ENCODE measurements at places on chromosomes 3 and 15.

- no peak for DNase-seq
Measured at GRCh38 chr15:34861214-34861613, 65.9 kb upstream of the ACTC1 start.

DNA sequence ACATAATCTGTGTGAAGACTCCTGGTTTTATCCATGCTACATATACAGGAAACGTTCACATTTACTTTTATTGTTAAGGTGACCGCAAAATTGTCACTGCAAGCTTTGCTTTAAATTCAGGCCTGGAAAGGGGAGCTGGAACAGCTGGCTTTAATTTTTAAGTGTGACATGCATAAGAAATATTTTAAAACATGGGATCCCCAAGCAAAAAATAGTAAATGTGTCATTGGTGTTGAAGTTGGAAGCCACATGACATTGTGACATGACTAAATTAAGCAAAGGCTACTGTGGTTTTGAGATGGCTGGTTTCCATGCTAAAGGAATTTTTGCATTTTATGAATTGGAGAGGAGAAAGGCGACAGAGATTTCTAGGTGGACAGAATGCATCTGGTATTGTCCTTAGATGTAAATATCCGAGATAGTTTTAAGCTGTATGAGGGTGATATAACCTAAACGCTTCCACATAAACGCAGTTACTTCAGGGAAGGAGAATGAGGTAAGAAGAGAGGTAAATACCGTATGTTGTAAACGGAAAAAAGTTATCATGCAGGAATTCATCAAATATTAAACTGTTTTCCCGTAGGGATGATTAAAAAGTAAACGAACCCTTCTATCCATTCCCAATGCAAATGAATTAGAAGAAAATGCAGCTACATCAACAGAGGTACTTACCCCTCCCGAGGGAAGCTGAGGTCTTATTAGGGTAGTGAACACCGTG lies 927 bp upstream of the FYTTD1 start:
- no peak for DNase-seq

- DNase-seq = no peak
Measured at GRCh38 chr3:159305017-159305416, 503.2 kb downstream of the MFSD1 start.

GRCh38 chr15:68990231-68990991 lies 24.1 kb upstream of the NOX5 start:
- no peak for DNase-seq

DNA sequence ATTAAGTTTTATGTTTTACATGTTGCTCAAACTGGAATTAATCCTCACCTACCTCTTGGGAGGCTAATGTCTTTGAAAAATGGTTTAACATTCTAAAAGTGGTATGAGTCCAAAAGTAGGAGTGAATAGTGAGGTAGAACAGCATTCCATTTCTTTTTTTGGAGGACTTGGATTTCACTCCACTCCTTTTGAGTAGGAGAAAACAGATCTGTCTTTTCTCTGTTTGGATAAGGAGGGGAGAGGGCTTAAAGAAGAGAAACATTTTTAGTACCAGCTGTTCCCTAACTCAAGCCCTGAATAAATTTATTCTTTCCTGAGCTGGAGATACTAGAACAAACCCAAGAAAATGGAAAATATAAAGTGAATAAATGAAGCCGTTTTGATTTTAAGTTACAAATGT lies 687.9 kb downstream of the MECOM start:
- DNase-seq = no peak

DNA sequence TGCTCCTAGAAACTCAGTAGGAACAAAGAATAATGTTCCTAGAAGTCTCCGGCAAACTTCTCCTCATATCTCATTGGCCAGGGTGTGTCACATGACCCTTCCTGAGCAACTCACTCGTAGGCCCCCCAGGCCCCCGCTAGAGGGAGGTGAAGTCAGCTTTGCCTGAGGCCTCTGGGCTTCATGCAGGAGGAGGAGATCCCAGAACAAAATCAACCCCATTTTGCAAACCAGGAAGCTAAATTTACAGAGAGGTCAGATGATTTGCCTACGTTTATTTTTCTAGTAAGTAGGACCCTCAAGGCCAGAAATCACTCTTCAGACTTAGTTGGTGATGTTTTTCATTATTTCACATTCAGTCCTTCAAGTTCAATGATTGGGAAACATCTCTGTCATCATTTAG lies 99.1 kb downstream of the SSR3 start:
- no peak for DNase-seq

GRCh38 chr15:25408428-25408827 lies 30.4 kb downstream of the UBE3A start:
- no peak for DNase-seq

DNA sequence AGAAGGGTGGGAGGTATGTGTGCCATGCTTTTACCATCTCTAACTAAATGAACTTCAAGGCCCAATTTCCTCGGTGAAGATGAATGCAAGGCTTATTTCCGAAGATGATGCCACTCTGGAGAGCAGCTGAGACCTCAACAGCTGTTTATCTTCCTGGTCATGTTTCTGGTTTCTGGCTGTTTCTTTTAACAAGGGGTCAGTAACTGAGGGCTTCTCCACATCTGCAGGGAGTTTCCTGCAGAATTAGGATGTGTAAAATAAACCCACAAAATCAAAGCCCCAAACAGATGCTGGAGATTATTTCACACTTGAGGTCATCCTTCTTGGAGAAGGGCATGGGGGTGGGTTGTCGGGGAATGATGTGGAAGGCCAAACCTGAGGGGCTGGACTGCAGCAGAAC lies 220.3 kb downstream of the THSD4 start:
- no peak for DNase-seq

DNA sequence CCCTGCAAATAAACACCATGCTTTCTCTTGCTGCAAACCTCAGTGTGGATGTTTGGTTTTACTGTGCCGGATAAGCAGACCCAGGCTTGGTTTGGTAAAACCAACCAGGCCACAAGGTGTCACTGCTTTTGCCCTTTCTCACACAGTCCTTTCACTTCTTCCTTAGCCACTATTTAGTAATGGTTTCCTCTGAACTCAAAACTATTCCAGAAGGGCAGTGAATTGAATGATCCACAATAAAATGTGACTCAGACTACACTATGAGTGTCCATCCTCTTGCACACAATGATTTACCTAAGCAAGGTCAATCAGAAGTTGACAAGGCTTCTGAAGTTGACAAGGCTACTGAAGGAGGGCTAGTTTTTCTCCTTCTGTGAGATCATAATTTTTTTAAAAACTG lies 552.4 kb upstream of the CCDC54 start:
- no peak for DNase-seq

- no peak for DNase-seq
Measured at GRCh38 chr3:156497326-156497725, 57.6 kb downstream of the SSR3 start.

DNA sequence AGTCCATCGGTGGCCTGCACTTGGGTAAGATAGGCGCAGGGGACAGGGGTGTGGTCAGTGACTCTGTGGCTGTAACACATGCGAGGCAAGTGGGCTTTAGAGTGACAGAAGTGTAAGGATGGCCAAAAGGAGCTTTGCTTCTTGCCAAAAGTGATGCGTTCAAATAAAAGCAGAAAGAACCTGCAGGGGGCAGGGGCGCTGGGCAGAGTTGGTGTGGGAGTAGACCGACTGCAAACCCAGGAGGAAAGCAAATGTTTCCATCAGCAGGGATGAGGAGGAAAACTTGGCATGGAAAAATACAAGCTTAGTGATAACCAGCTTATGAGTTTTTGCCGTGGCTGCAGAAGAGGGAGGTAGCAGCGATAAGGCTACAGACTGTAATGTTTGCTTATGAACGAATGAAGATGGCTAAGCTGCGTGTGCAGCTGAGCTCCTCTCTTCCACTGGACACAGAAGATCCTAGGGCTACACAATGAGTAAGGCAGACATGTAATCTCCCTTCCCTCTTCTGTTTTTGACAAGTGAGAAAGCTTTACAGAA lies 149.4 kb downstream of the WNT5A start:
- no peak for DNase-seq

- DNase-seq = no peak
Measured at GRCh38 chr15:58726867-58727266, 22.6 kb downstream of the ADAM10 start.

DNA sequence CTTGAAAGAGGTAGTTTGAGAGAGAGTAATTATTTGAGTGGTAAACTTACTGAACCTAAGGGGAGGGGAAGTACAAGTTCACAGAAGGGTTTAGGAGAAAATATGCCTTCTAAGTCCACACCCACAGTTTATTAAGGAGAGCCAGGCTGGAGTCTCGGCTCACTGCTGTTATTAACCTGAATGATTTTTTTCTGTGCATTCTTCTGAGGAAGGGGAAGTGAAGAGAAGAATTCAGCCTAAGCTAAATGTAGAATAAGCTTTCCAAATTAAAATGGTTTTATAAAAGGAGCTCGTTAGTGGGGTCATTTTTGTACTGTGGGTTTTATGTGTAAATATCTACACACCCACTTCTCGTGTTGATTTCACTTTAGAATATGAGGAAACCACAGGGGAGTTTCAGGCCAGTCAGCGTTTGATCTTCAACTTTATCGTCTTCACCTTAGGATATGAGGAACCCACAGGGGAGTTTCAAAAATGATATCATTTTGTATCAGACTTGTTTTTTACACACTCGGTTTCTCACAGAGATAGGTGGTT lies 1.5 kb downstream of the WHAMM start:
- DNase-seq = no peak

DNA sequence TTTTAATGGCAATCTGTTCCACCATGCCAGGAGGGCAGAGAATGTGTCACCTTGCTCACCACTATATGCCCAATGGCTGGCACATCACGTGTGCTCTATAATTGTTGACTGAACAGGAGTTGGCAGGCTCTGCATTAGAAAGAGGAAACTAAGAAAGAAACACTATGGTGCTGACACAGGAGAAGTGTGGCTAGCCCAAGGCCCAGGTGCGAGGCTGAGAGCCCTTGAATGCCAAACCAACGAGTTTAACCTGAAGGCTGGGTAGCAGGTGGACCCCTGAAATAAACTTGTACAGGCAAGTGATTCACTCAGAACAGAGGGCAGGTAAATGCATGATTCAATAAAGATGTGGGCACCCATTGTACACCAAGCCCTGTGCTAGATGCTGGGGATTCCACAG lies 2.4 kb downstream of the CHCHD4 start:
- DNase-seq = no peak

DNA sequence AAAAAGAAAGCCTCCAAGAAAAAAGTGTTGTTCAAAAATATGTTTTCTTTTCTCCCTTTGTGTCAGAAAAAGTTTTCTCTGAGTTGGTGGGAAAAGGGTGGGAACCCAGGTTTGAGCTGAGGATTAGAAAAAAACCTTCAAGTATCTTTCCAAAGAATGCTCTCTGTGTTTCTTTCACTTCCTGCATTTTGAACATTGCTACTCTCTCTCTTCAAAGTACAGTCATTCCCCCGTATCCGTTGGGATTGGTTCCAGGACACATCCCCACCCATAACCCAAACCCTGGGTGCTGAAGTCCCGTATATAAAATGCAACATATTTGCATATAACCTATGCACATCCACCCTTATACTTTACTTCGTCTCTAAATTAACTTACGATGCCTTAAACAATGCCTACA lies 139.6 kb downstream of the TMCO5A start:
- no peak for DNase-seq

GRCh38 chr3:27729325-27729724 lies 7.2 kb upstream of the EOMES start:
- DNase-seq = no peak

- no peak for DNase-seq
Measured at GRCh38 chr3:100185847-100186246, 71.5 kb upstream of the FILIP1L start.

DNA sequence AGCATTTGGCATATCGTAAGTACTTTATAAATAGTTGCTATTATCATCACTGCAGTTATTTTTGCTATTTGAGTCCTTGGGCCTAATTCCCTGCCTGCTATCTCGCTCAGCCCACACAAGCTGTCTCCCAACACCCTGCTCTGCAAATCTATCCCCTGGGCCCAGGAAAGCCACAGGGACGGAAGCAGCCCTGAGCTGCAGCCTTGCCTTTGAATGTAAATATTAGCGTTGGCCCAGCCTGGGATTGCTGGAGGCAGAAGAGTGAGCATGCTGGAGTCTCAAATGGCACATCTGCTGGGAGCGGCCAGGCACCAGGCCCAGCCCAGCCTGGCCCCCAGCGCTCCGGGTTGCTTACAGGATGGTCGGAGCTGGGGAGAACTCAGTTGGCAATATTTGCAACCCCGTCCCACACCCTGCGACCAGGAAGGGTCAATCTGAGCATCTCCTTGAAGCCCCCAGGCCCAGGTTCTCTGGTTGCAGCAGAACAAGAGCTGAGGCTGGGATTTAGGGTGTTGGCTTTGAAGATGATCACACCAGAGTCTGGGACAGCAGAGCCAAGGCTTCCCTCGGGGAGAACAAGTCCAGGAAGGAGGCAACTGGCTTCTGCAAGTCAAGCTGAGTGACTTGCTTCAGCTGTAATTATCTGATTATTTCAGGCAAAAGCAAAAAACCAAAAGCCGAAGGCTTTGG lies 529.6 kb downstream of the SHQ1 start:
- no peak for DNase-seq

DNA sequence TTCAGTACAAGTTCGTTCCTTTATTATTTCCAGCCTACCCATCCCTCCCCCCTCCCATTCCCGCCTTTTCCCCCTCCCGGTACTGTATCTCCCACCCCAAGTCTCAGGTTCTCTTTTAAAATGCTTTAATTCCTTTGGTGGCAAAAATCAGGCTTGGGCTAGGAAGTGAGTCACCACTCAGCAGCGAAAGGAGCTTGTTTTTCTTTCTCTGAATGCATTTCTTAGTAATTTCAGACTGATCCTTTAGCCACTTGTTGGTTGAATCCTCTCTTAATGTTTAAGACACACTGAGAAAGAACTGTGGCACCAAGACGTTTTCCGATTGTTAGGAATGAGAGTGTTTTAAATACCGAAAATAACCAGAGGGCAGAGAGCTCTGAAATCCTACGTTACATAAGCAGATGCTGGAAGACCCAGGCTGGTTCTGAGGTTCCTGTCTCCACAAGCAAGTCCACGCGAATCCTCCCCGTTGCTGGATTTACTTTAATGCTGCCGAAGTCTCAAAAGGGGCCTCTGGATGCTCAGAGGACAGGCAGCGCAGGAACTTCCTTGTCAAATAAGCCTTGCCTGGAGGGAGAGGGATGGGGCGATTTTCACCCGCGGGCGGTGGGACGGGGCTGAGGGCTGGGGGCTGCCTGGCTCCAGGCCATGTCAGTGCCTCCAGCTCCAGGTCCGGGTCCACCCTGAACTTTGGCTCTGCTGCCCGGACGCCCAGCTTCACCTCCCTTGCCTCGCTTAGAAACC lies 854 bp upstream of the COL8A1 start:
- no peak for DNase-seq

Measured in D721Med (cell line).